ENCODE measurements at places on chromosomes 3 and 15.

DNA sequence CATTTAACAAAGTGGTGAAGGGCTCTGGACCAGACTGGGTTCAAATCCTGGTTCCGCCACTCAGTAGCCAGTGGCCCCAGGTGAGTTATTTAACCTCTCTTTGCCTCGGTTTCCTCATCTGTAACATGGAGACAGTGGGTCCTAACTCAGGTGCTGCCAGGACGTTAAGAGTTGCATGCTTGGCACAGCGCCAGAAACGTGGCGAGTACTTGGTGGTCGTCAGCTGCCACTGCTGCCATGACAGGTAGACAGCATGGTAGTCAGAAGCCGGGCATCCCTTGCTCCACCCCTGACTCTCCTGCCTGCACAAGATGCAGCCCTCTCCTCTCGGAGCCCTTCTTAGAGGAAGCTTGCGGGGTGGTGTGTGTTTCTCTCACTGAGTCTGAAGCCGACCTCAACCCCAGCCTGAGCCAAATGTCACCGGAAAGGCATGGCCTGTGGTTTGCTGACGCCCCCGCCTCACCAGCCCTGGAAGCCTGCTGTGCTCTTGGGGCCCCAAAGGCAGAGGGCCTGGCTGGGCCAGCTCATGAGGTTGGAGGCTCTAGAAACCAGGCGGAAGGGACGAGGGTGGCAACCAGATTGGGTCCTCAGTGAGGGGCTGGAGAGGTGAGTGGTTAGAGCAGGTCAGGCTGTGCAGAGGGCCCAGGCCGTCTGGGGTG is 160.8 kb upstream of the TLE3 start:
- DNase-seq = peak; percentile 88

DNA sequence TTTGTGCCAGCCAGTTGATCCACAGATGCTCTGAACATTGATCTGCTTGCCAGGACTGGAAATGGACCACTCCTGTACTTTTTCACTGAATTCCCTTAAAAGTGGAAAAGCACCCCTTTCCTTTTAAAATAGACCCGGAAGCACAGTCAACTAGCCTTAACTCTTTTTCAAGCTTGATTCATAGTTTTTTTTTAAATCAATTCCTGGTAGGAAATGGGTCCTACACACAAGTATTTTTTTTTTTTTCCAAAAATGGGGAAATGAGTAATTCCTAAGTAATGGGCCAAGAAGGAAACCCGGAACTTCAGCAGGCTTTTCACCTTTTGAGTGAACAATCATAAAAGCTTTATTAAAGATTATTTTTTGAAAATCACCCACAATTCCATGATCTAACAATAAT is 234.4 kb upstream of the ADAMTS9 start:
- no peak for DNase-seq

- no peak for DNase-seq
Observed at GRCh38 chr3:195195321-195196209, 75.4 kb downstream of the XXYLT1 start.

DNA sequence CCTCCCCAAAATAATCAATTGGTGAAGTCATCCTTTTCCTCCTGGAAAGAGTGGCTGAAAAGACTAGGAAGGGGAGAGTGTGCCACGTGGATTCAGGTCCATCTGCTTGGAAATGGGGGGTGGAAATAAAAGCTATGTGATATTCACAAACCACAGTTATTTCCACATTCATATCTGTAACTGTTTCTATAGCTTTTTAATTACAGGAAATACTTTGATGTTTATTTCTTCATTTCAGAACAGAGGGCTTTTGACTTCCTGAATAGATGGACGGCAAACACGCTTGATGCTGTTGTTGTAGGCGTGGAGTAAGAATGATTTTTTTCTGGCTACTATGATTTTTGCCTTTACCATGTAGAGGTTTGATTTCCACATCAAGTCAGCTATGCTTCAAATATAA is 10.1 kb downstream of the AADACL2 start:
- no peak for DNase-seq

GRCh38 chr3:8762607-8763377 is 6.6 kb downstream of the OXTR start:
- no peak for DNase-seq

DNA sequence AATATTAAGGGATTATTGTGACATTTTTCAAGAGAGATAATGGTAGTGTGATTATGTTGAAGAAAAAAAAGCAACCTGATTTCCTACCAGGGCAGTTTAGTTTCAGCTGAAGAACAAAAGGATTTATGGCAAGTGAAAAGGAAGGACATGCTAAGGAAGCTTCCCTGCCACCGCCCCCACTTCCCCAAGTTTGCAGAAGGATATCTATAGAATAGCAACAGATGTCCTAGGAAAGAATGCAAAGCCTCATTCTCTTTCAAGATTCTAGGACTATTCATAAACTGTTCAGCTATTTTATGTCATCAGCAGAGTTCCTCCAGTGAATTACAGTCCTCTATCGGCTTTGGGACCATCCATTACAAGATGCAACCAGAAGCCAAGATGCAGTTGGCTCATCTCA is 160.8 kb downstream of the SATB1 start:
- no peak for DNase-seq

DNA sequence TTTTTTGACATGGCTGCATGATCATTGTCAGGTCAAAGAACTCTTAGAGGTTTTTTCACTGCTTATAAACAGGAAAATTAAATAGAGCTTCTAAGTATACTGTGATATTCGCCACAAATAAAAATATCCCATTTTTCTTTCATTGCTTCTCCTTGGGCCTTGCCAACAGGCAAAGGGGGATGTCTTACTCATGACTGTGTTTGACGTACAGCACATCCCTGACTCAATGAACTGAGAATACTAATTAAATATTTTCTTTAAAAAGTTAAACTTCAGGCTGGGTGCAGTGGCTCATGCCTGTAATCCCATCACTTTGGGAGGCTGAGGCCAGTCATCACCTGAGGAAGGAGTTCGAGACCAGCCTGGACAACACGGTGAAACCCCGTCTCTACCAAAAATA is 41.4 kb upstream of the CCDC80 start:
- no peak for DNase-seq

DNA sequence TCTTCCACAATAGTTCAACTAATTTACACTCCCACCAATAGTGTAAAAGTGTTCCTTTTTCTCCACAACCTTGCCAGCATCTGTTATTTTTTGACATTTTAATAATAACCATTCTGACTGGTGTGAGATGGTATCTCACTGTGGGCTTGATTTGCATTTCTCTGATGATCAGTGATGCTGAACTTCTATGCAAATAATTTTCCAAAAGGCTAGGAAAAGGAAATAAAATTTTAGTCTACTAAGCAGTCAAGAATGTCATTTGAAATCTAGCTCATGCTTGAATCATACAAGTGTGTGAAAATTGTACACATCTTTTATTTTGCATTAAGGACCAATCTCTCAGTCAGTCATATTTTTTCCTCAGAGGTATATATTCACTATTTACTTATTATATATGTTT is 101.7 kb upstream of the UBP1 start:
- DNase-seq = no peak

DNA sequence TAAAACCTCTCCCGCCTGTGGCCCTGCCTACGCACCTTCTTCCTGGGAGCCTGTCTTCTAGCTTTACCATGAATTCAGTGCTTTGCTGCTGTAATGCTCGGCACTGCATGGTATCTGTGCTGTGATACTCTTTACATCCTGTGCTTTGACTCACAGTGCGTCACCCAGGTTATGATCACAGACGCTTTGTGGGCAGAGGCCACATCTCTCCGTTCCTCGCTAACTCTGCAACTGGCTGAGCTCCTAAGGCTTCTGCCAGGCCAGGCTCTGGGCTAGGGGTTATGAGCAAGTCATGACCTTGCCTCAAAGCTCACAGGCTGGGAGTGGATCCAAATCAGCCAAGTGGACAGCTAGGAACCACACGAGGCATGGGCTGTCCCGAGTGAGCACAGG is 23.2 kb downstream of the SPTBN5 start:
- peak; percentile 63 for DNase-seq

GRCh38 chr3:38653685-38654537 is 4.4 kb upstream of the SCN5A start:
- peak; percentile 1 for DNase-seq

DNA sequence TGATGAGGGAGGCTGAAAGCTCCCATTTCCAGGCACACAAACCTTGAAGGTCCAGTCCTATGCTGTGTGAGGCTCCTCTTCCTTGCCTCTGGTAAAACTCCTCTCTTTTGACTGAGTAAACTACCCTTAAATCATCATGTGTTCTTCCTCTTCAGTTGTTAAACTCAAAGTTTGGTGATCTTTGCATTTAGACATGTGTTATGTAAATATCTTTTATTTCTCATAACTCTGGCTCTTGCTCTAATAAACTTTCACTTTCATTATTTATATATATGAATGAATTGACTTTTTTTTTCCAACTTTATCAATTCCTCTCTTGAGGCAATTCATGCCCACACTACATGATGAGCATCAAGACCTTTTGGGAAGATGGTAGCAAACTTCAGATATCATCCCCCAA is 26.6 kb downstream of the SUCNR1 start:
- no peak for DNase-seq

- no peak for DNase-seq
Observed at GRCh38 chr3:115943579-115943978, 320.3 kb downstream of the GAP43 start.

- DNase-seq = peak; percentile 42
Observed at GRCh38 chr15:43204016-43204901, 16.6 kb downstream of the EPB42 start.

DNA sequence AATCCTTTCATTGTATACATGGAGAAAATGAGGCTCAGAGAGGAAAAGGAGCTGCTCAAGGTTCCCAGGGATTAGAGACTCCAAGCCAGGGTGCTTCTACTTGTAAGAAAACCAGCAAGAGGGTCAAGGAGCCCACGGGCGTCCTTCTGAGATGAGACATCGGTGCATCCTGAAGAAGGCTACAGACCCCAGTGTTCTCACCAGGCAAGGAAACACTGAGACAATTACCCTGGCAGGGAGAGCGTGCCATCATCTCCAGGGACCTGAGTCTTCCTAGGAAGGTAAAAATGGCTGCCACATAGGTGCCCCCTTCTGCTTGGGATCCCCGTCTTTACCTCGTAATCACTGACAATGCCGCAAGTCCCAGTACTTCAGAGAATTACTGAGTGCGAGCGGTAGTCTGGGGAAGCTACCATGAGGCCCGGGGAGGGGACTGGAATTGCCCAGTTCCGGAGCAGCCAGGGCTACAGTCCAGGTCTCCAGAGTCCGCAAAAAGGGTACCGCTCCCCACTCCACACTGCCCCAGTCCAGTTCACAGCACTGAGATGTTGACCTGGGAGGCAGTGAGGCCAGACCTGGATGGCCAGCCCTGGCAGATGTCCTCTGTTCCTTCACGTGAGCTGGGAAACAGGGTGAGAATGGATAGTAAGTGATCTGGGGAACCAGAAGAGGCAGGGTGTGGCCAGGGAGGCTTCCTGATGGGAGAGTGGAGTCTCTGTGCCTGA is 164.7 kb upstream of the SMAD3 start:
- no peak for DNase-seq

DNA sequence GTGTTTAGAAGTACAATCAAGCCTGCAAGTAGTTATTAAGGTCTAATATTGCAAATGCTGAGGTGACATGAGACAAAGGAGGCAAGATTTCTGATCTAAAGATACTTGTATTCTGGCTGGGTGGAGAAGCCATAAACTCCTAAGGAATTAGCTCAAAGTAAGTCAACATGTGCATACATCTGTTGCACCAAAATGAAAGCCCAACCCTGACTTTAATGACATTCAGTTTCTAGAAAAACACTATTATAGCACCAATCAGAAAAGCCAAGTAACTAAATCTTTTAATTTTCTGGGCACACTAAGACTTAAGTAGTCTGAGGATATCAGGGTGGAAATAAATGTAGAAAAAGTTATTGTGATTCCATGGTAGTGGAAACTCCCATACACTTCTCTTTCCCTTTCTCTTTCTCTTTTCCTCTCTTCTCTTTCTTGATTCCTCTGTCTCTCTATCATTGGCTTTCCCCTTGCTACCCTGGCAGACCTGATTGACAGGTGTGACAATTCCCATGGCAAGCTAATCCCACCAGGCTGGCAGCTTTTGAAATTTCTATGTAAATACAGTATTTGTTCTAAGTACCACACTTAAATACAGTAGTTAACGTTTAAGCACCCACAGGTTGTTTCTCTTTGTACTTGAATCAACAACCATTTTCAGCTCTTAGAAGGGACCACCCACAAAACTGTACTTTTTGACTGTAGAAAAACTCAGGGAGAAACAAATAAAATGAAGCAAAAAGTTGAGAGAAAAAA is 528.4 kb upstream of the SEMA6D start:
- DNase-seq = no peak

DNA sequence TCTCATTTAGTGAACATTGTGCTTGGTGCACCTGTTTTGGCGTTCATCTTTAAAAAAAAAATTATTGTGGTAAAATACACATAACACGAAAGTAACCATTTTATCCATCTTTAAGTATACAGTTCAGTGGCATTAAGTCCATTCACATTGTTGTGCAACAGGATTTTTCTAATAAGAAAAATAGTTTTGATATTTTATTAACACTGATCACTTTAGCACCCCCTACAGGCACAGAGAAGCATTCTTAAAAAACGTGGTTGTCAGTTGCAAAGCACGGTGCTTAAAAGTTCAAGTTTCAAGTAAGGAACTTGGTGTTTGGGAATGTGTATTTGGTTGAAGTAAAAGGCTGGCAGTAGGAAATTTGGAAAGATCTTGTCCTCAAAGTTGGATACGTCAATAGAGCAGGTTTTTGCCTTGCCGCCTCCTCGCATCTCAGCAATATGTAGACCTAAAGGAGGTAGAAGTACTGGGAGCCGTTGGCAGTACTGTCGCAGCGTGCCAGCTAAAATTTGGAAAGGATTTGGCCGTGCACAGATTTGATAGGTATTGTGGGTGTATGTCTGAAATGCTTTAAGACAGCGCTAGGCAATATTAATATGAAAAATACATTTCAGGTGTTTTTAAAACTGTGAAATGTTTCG is 110.4 kb downstream of the LRRC28 start:
- DNase-seq = no peak

DNA sequence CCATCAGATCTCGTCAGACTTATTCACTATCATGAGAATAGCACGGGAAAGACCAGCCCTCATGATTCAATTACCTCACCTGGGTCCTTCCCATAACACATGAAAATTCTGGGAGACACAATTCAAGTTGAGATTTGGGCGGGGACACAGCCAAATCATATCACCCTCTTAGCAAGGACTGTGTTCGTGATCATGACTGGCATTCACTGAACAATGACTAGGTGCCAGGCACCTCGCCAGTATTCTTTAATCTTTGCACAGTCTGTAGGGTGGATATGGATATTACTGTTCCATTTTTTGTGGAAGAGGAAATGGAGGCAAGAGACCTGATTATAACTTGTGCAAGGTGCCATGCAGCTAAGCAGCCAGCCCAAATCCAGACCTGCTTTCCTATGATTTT is 77.5 kb downstream of the IGF1R start:
- no peak for DNase-seq

GRCh38 chr15:59492389-59493377 is 54.7 kb downstream of the FAM81A start:
- peak; percentile 28 for DNase-seq

- DNase-seq = no peak
Observed at GRCh38 chr3:151491525-151491924, 30.7 kb upstream of the IGSF10 start.

DNA sequence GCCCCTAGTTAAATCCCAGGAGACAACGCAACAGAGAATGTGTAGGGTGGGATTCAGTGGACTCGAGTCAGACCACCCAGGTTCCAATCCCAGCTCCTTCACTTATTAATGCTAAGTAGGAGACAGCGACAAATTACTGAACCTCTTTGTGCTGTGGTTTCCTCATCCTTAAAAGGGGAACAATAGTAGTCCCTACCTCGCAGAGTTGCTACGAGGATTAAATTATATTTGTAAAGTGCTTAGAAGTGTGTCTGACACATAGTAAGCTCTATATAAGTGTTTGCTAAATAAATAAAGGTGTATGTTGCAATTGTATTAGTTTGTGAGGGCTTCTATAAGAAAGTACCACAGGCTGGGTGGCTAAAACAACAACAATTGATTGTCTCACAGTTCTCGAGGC is 58.0 kb upstream of the PPARG start:
- no peak for DNase-seq
